ENCODE measurements at places on chromosomes 5 and 9.

GRCh38 chr5:175116466-175117048 is 327.4 kb downstream of the DRD1 start:
- no peak for DNase-seq

- no peak for DNase-seq
Measured at GRCh38 chr5:101296477-101296876, 393.4 kb upstream of the ST8SIA4 start.

DNA sequence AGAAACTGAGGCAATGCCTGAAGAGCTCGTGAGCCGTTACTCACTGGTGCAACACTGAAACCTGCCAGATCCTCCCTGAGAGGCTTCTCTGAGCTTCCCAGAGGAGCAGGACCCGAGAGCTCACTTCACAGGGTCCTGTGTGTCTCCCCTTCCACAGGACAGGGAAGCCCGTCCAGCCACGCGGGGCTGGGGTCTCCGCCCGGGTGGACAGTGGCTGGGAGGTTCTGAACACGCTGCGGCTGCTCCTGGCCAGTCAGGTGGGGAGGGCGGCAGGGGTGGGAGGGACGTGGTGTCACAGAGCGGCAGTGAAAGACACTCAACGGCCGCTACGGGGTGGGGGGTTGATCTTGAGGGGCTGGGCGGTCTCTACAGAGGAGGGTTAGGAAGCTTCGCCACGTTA is 290 bp upstream of the ZDHHC11 start:
- DNase-seq, result no peak

DNA sequence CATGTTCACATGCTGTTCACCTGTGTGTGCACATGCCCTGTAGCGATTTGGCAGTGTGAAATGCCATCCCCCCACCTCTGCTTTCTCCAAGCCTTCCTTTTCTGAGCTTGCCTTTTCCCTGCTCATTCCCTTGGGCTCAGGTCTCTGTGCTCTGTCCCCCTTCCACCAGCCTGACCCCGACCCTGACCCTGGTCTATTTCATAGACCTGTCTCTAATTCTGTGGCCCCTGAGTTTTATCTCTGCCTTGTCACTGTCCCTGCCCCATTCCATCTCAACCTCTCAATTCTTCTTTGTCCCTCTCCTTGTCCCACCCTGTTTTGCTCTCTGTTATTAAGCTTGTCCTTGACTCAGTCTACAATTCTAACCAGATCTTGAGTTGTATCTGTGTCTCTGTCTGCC is 735 bp downstream of the ARAP3 start:
- DNase-seq, result no peak

- DNase-seq, result no peak
Measured at GRCh38 chr5:149793256-149793550, 63.1 kb downstream of the PPARGC1B start.

- DNase-seq, result no peak
Measured at GRCh38 chr5:138946241-138946623, 71.1 kb upstream of the LRRTM2 start.

GRCh38 chr5:117769877-117770276 is 1195.3 kb upstream of the SEMA6A start:
- DNase-seq, result no peak

DNA sequence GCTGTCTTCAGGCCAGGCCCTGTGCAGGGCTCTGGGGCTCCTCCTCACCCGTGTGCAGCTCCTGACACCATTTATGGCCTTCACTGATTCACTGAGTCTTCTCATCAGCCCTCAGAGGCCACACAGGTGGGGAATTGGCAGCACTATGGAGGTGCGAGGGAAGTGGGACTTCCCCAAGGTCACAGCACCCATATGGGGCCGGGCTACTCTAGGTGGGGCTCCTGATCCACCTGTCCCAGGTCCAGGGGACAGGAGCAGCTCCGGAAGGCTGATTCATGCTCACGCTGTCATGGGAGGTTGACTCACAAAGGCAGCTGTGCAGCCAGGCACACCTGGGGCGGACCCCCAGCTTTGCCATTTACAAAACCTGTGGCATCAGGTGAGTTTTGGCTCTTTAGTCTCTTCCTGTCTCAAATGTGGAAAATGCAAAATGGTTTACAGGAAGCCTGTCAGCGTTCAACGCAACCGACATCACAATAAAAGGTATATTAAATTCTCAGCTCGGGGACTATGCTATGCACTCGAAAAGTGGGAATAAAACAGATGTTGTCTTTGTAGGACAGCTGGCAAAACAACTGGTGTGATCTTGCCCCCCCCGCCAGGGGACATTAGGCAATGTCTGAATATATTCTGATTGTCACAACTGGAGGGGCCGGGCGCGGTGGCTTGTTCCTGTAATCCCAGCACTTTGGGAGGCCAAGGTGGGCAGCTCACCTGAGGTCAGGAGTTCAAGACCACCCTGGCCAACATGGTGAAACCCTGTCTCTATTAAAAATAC is 15.0 kb downstream of the NAIF1 start:
- no peak for DNase-seq

DNA sequence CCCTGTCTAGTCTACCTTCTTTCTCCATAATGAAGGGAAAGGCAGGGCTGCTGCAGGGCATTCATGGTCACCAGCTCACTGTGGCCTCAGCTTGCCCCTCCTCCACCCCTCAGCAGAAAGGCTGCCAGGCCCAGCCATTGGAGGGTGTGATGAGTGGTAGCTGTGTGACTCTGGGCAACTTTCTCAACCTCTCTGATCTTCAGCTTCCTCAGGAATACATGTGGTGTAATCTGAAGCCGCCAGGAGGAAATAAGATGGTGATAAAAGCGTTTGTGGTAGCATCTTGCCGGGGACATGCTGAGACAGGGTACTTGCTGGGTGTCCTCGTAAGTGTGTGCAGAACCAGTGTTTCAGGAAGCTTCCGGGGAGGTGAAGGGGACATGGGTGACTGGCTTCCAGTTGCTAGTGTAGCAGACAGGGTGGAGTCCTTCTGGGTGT is 9.8 kb downstream of the CXCL14 start:
- DNase-seq, result no peak

GRCh38 chr5:180810959-180811622 is 8.5 kb upstream of the MGAT1 start:
- DNase-seq, result no peak

GRCh38 chr5:132641841-132642240 is 16.1 kb upstream of the IL13 start:
- no peak for DNase-seq

GRCh38 chr5:1315709-1316587 is 21.1 kb upstream of the TERT start:
- peak; percentile 21 for DNase-seq

GRCh38 chr5:123035360-123035917 is 1.1 kb downstream of the PPIC start:
- DNase-seq, result no peak

DNA sequence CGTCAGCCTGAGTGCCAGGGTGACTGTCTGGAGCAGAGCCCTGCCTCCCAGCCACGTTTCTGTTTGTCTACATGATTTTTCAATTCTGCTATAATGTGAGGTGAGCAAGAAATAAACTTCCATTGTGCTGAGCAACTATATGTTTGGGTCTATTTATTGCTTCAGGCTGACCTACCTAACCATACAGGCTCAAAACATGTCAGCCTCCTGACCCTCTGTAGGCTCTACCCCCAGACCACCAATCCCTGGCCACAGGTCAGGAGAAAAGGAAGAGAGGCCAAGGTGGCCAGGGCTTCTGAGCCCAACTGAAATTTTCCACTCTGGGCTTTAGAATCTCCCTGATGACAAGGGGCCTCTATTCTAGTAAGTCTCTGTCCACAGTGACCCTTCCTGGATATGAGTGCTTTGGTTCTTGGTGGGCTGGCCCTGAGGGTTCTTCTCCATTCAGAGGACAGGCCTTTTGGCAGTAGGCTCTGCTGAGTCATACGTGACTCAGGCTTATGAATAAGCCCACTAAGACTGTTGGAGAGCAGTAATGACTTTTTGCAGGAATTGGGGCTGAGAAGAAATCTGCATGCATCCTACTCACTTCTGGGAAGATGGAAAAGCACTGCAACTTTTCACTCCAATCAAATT is 117.2 kb upstream of the TBCA start:
- DNase-seq, result no peak

DNA sequence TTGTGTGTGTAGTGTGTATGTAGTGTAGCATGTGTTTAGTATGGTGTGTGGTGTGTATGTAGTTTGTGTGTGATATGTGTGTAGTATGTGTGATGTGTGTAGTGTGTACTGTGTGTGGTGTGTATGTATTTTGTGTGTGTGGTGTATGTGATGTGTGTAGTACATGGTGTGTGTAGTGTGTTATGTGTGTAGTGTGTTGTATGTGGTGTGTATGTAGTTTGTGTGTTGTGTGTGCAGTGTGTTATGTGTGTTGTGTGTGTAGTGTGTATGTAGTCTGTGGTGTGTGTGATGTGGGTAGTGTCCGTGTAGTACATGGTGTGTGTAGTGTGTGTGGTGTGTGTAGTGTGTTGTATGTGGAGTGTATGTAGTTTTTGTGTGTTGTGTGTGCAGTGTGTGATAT is 40.0 kb downstream of the SYK start:
- DNase-seq, result no peak

DNA sequence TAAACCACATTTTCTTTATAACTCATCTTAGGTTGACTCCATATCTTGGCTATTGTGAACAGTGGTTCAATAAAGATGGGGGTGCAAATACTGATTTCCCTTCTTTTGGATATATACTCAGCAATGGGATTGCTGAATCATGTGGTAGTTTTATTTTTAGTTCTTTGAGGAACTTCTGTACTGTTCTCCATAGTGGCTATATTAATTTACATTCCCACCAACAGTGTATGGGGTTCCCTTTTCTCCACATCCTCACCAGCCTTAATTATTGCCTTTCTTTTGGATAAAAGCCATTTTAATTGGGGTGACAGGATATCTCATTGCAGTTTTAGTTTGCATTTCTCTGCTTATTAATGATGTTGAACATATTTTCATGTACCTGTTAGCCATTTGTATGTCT is 107.7 kb upstream of the EQTN start:
- DNase-seq, result no peak

GRCh38 chr9:109535365-109535764 is 37.3 kb upstream of the PTPN3 start:
- DNase-seq, result no peak

DNA sequence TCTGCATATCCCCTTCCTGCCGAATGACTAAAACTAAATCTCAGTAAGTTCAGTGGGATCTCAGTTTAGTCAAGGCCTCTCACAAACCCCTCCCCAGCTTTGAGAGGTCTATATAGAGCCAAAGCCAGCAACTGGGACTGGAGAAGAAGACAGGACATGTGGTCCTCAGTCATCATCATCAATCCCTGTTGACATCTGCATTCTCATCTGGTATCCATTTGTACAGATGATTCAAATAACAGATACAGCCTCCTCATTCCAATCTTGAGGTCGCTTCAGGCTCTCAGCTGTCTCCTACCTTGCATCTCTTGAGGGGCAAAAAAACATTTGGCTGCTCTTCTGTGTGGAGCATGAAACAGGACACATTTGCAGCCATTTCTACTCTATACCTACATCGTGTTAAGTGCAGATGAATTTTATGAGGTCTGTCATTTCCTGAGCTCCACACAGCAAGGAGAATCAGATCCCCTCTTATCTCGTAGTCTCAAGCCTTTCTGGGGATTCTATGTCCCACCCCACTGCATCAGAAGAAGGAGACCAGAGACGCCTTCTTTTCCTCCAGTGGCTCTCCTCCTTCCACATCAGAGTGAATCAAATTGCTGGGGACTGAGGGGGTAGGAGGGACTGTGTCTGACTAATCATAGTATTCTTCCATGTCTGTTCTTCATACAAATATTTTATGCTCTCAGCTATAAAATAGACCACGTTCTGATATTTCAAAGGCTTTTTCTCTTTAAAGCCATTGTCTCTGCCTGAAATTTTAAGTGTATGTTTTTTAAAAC is 4.7 kb upstream of the RECK start:
- no peak for DNase-seq

DNA sequence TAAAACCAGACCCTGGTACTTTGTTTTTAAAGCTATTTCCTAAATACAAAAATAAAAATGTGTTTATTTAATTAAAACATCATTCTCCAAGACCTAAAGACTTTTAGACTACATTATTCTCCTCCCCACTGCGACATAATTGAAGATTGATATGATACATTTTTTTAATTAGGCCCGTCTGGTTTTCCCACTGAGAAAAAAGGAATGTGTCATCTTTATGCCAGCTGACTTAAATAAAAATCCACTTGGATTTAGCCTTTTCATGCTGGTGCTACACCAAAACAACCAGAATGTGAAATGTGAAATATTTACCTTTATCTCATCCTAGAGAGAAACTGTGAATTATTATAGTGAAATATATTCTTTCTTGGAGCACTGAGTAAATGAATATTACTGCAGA is 155.5 kb upstream of the PPP1R2B start:
- DNase-seq, result no peak

DNA sequence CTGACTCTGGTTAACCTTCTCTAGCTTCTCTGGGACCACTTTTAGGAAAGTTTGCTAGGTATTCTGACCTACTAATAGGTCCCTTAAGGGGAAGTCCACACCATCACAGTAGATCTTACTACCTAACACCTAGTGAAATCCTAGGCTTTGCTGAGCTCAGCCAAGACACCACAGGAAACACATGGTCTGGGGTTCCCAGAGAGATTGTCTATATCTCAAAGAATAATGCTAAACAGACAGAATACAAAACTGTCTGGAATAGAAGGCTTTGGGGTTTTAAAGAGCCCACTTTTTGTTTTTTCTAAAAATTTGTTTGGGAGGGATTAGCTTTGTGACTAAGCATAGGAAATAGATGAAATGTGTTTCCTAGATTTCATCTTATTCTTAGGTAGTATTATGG is 395.1 kb downstream of the ARHGEF28 start:
- no peak for DNase-seq

GRCh38 chr9:138013273-138013672 is 135.7 kb downstream of the CACNA1B start:
- DNase-seq, result no peak

GRCh38 chr5:57816108-57816507 is 333.5 kb upstream of the ACTBL2 start:
- DNase-seq, result no peak

DNA sequence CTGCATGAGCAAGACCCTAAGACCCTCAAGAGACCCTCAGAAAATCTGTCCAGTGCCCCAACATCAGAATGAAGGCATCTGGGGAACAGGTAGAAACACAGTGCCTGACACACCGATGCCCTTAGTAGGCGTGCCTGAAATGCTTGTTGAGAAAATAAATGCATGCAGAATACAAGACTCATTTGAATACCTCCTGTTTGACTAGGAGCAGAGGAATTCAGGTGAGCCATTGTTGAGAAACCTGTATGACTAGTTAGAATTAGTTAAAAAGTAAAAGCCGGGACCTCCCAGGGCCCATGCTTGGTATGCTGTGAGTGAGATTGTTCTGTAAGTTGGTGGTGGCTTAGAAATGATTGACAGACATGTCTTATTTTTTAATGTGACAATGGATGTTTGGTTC is 55.0 kb downstream of the WWC1 start:
- no peak for DNase-seq

DNA sequence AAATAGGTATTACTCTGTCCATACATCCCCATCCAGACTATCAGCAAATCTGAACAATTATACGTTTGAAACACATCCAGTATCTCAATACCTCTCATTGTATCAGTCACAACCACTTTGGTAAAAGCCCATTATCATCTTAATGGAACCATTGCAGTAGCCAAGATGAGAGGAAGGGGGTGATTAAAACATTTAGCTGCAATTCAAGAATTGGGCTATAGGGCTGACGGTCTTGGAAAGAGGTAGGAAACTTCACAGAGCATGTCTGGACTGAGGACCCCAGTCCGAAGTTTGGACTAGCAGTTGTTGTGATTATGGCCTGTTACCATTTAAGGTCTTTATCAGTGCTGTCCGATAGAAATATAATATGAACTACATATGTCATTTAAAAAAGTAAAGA is 8.6 kb downstream of the SLC12A2 start:
- DNase-seq, result no peak
